ENCODE measurements at places on chromosomes 5 and 9.

GRCh38 chr5:172079876-172080275, 73.4 kb upstream of the FBXW11 start:
- DNase-seq: no peak

DNA sequence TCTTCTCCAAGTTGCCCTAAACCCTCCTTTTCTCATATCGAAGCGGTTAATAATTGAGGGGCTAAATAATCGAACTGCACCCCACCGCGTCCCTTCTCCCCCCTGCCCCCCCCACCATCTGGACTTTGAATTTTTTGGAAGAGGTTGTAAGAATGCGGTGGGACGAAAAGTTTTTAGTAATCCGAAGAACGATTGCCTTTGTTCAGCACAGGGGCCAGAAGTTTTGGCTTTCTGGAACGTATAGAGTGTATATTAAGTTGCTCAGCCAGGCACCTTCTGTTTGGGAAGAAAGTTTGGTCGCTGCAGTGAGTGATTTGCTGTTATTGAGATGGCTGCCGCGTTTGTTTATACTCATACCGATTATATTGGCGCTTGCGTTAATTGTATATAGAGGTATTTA, 518 bp downstream of the ERBIN start:
- DNase-seq: no peak

GRCh38 chr9:133564451-133565116, 30.1 kb downstream of the ADAMTSL2 start:
- DNase-seq: no peak

DNA sequence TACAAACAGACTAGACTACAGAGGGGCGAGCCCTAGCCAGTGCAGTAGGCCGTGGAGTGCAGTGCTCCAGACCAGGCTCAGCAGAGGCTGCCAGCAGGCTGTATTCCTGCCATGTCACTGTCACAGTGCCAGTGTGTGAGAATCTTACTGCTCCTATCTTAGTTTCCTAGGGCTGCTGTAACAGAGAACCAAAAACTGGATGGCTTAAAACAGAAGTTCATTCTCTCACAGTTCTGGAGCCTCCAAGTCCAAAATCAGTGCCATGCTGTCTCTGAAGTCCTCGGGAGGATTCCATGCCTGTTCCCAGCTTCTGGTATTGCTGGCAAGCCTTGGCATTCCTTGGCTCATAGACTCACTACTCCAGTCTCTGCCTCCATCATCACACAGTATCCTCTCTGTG, 75.0 kb upstream of the SAP30L start:
- no peak for DNase-seq

DNA sequence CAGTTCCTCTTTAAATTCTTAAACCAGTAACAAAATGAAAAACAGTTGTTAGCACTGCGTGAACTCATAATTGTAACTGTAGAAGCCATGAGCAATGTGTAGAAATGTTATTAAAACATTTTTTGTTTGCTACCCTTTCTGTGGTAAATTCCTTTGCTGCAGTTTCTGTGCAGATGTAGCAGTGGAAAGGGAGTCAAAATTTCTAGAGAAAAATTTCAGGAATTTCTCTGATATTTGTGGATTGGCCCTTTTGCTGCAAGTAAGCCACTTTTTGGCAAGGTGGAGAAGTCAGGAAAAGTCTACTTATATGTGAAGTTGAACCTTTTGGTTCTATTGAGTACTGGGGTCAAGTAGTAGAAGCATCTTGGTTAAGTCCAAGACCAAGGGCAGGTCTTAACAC, 10.1 kb downstream of the FBXL7 start:
- no peak for DNase-seq

- no peak for DNase-seq
These were observed 143.5 kb downstream of the MLLT3 start for GRCh38 chr9:20478786-20479185.

GRCh38 chr5:909994-910768, 17.5 kb downstream of the TRIP13 start:
- no peak for DNase-seq

- DNase-seq: no peak
These were observed 41.3 kb upstream of the PAM start for GRCh38 chr5:102713682-102714231.

DNA sequence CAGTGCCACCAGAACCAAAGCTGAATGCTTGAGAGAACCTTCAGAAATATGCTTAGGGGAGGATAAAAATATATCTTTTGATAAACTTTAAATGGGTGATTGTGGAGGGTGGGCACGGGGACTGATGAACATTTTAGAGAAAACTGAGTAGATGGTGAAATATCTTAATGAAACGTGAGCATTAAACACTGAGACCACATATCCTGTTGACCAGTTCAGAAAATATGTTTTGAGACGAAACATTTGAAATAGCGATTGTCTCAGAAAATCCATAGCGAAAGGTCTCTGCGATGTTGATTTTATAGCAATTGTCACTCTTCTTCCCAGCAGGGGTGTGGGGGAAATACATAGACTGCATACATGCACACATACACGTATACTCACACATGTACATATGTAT, 231.0 kb downstream of the ESM1 start:
- no peak for DNase-seq

DNA sequence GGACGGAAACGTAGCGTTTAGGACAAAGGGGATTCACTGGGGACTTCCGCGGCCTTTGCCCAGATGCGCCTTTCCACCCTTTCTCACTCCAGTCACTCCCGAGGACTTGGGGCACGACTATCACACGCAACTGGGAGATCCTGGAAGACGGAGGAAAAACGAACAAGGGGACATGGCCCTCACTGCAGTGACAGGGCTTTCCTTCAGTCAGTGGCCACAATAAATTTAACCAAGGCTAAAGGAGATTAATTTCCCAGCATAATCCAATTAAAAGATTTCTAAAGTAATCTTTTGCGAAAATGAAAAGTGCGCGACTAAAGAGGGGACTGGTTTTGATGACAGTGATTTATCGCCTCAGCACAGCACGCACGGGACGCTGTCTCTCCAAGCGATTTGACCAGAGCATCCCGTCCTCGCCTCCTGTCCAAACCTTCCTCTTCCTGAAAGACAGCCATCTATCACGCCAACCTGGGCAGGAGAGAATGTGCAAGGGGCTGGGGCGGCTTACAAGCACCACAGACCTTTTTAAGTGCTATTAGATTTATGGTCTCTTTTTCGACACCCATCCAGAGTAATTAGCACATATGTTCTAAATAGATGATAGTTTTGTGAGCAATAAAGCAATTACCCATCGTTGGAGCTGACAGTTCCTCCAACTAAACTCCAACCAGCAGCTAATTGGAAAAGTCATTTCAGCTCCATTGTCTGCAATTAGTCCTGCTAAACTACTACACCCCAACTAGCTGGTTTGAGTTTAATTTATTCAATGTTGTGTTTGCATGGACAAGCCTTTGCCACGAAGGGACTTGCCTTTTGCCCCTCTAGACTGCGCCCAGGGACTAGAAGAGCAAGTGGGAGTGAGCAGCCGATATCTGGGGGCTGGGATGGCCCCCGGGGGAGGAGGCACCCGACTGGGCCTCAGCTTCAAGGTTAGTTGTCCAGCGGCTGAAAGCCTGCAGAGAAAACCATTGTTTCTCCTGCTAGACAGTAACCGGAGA, 7.4 kb downstream of the NR2F1-AS1 start:
- no peak for DNase-seq

DNA sequence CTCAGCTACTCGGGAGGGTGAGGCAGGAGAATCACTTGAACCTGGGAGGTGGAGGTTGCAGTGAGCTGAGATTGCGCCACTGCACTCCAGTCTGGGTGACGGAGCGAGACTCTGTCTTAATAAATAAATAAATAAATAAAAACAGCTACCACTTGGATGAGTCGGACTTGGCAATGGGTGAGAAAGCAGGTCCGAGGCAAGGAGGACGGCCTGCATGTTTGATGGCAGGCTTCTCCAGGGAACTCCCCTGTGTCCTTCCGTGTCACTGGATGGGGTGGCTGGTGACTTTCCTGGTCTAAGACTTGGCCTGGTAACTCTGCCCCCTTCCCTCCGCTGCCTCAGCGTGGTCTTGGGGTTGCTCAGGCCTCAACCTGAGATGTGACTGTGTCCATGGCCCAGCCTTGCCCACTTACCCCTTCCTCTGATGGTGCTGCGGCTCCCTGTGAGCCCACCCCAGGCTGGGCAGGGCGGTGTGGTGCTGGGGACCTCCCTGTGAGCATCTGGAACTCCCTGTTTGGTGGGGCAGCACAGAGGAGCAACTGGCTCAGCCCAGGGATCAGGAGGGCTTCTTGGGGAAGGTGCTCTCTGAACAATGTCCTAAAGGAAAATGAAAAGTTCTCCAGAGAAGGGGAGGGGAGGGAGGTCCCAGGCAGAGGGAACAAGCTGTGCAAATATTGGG, 62.5 kb upstream of the PSD2 start:
- DNase-seq: no peak

DNA sequence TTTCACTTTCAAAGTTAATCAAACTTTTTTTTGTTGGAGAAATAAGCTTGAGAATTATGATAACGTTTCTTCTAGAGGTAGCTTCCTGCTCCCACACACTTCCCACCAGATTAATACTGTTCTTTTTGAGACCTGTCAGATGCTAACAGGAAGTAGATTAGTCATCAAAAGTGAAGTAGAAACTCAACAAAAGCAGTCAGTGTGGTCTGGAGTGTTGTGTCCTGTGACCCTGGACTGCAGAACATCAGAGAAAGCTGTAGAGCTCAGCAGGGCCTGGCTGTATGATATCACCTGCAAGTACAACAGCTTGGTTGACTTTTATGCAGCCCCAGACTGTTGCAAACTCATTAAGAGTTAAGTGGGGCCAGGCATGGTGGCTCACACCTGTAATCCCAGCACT, 495.7 kb upstream of the CYLC2 start:
- no peak for DNase-seq

DNA sequence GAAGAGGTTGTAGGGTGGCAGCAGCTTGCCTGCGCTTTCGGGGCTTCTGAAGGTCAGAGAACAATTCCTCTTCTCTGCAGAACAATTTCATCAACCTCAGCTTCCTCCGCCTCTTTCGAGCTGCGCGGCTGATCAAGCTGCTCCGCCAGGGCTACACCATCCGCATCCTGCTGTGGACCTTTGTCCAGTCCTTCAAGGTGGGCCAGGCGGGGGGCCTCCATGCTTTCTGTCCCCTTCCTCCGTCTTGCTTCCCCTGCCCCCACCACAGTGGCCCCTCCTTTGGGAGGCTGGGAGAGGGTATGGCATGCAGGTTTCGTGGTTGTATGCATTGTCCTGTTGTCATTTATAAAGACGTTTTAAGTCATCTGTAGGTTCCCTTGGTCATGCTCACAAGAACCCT, 195.8 kb downstream of the CACNA1B start:
- no peak for DNase-seq

GRCh38 chr5:104126980-104127379, 564.4 kb upstream of the NUDT12 start:
- DNase-seq: no peak

GRCh38 chr9:113290052-113290607, 13.0 kb downstream of the RNF183 start:
- DNase-seq: no peak

DNA sequence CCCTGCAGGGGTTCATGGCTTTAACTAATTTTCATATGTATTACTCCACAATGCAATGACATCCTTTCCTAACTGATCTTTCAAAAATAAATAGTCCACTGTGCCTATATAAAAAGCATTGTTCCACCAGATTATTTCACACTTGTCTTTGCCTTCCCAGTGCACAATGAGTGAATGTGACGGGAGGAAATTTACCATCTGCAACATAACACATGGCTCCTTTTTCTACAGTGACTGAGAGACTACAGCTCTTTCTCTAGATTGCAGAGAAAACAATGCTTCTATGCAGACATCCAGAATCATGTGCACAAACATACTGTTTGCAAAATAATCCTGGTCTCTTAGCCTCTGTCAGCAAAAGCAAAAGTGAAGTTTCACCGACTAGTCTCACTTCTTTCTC, 483.7 kb upstream of the PIK3R1 start:
- no peak for DNase-seq

GRCh38 chr5:75538211-75538610, 26.5 kb downstream of the POLK start:
- no peak for DNase-seq

DNA sequence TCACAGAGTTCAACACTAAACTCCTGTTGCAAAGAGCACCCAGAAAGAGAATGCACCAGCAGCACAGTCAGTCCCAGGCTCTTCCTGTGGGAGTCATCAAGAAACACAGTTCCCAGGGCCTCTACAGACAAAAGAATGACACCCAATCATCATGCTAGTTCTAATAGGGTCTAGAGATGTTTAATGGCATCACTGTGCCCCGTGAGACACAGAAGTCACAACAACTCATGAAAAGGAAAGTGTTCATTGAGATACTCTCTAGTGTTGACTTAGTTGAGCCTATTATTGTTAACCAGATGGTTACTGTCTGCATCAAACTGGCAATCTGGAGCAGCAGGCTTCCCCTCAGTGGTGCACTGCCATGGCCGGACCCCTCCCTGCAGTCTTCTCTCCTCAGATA, 1.6 kb downstream of the KLHL3 start:
- DNase-seq: no peak

DNA sequence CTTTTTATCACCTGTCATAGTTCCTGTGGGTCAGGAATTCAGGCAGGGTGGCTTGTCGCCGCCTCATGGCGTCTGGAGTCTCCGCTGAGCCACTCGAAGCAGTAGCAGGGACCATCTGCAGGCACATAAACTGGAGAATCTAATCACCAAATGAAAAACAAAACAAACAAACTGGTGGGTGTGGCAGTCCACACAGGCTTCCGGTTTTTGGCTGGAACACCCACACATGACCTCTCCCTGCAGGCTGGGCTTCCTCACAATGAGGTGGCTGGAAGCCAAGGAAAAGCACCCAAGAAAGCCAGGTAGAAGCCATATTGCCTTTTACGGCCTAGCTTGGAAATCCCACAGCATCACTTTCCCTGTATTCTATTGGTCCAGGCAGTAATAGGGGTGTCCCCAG, 197.0 kb downstream of the SYK start:
- DNase-seq: no peak

DNA sequence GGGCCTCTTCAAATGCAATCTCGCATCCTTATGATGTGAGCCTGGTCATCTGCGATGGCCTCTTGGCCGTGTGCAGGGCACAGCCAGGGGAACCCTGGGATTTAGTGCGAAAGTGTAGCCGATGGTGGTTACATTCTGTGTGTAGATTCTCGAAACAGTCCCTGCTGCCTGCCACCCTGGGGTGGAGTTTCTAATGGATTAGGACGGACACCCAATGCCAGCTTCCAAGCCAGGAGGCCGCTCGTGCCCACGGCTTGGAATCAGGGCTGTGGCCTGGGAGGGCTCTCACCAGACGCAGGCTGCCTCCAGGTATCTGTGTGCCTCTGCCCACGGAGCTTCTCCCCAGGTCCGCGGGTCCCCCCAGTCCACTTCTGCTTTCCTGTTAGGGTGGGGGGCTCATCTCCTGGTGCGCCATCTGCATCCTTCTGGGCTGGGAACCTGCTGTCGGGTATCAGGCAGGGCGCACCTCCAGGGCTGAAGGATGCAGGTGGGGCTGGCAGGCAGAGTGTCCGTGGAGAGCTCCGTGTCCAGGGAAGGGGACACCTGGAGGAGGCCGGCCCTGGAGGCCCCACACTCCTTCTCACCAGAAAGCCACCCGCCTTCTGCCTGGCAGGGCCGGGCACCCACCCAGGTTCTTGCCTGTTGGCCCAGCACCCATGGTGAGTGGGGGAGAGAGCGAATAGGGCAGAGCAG, 3.4 kb upstream of the SLC12A7 start:
- DNase-seq: no peak
